ENCODE measurements at places on chromosomes 7 and 10.

GRCh38 chr7:128830231-128831177, at the start of gene FLNC:
FLNC (plus strand) TSS chr7:128830406; CDS start chr7:128830638, 232 bp downstream.
- peak; percentile 32 for DNase-seq

DNA sequence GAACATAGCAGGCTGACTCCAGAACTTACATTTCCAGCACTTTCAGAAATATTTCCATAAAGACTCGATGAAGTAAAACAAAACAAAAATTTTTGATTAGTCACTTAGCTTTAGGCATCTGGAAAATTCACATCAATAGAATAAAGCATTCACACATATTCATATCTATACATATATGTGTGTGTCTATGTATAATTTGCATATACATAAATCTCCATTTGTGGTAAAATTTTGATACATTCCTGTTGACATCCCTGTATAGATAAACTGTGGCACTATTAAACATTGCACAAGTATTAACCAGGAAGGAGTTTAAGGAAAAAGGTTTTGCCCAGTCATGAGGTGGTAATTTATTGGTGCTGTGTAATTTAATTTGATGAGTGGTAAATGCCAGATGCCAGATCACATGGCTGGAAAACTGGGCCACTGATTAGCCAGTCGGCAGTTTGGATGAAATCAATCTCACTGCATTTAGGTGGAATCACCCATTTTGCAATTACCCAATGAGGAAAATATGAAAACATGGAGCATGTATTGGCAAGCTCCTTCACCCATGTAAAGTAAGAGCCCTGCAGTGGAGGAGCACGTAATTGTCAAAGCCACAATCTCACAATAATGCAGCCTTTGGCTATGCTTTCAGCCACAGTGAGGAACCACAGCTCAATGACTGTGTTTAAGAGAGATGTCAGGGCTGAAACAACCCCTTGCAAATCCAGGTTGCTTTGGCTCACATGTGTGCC, 294.6 kb downstream of the RNLS start:
- no peak for DNase-seq

GRCh38 chr7:66732439-66732838, 8.1 kb upstream of the RABGEF1 start:
- DNase-seq = no peak

- no peak for DNase-seq
Measured at GRCh38 chr7:96415293-96415940, 93.5 kb upstream of the SLC25A13 start.

DNA sequence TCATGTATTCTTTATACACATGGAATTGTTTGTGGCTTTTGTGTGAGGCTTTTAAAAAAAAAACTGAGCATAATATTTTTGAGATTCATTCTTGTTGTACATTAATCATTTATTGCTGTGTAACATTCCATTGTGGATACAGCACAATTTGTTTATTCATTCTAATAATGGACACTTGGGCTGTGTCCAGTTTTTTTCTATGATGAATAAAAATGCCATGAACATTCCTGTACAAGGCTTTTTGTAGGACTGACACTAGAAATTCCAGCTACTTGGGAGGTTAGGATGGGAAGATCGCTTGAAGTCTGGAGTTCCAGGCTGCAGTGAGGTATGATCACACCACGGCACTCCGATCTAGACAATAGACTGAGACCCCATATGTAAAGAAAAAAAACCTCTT, 254.3 kb upstream of the CACNA2D1 start:
- no peak for DNase-seq

- DNase-seq = no peak
Measured at GRCh38 chr10:11013836-11014235, 3.8 kb upstream of the CELF2 start.

DNA sequence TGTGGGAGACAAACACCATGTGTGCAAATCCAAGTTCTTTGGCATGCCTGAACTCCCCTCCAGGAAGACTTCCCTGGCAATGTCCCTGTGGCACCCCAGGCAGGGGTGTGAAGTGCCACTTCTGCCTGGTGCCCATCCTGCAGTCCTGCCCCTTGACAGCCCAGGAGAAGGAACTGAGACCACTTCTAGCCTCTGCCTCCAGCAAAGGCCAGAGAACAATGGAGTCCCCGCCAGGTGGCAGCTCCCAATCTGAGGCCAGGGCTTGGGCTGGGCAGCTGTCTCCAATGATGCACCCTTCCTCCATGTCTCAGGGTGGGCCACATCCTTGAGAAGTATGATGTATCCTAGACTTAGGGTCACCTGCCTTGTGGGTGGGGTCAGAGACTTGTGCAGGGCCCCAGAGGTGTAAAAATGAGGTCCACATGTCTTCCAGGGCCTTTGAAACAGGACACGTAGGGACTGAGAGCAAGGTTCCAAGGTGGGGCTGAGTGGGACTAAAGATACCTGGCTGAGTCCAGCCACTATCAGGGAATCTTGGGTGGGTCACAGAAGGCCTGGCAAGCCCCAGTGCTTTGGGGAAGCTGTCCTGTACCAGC, 5.5 kb downstream of the FXYD4 start:
- DNase-seq = no peak

- DNase-seq = no peak
Measured at GRCh38 chr7:74095135-74095534, 11.5 kb downstream of the LIMK1 start.

DNA sequence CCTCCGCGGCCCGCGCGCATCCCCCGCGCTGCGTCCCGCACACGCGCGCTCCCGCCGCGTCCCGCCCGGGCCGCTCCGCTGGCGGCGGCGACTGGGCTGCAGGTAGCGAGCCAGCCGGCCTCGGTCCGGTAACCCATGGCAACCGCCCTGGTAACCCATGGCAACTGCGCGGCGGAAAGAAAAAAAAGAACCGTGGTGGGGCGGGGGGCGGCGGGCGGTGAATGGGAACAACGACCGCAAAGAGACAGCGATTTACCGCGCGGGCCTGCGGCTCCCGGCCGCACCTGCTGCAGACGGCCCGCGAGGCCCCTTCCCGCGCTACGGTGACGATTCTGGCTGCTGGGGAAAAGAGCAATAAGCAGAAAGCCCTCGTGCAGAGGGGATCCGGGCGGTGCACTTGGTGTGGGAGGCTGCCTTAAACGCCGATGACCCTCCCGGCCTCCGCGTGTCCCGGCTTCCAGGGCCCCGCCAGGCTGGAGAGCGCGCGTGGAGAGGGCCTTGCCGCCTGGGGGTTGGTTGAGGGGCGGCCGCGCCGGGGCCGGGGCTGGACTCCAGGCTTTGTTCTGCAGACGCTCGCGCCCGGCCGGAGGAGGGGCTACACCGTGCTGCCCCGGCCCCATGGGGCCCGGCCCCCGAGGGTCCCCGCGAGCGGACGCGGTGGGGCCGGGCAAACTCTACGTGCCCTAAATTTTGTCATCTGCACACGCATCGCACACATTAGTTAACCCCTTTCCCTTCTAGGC, 84.7 kb downstream of the SNX10 start:
- peak; percentile 26 for DNase-seq

GRCh38 chr10:57664815-57665214, 602.9 kb downstream of the IPMK start:
- DNase-seq = no peak

- no peak for DNase-seq
Measured at GRCh38 chr7:38169847-38170246, 8.2 kb upstream of the STARD3NL start.

DNA sequence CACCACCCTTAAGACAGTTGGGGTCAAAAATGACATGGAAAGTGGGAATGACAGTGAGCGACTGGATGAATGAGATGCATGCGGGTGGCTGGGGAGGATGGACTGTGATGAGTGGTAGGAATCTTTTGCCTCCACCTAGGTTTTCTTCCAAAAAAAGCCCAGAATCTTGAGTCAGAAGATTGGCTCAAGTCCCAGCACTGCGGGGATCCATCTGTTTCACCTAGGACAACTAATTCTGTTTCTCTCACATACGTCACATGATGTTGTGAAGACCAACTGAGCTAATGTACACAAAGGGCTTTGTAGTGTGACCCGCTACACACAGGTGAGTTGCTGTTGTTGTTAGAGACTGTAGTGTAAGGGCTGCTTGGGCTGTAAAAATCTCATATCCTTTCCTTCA, 58.5 kb upstream of the SLC35B4 start:
- no peak for DNase-seq

All from activated CD4-positive, alpha-beta T cell treated with anti-CD3 and anti-CD28 coated beads, Interleukin-2, amount 10 ng/mL, durations not matched to agents 7 days and 5 days (primary cell).